Vagina (tissue), 2 donors: ENCODE measurements at places on chromosomes 1 and 21.

DNA sequence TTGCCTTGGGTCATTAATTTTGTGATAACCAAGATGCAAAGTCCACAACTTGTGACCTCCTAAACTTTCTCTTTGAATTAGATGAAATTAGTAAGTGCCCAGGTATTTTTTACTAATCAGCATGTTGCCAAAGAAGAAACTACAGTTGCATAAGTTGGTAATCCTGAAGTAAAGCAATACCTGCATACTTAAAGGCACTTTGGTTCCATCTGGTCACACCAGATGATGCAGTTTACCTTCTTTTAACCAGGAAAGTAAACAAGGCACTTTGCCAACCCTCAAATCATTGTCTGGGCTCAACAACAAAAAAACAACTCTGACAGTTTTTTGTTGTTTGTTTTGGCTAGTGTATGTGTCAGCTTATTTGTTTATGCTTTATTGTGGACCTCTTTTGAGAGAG is 55.5 kb upstream of the DYNLT5 start:
- no peak for DNase-seq

DNA sequence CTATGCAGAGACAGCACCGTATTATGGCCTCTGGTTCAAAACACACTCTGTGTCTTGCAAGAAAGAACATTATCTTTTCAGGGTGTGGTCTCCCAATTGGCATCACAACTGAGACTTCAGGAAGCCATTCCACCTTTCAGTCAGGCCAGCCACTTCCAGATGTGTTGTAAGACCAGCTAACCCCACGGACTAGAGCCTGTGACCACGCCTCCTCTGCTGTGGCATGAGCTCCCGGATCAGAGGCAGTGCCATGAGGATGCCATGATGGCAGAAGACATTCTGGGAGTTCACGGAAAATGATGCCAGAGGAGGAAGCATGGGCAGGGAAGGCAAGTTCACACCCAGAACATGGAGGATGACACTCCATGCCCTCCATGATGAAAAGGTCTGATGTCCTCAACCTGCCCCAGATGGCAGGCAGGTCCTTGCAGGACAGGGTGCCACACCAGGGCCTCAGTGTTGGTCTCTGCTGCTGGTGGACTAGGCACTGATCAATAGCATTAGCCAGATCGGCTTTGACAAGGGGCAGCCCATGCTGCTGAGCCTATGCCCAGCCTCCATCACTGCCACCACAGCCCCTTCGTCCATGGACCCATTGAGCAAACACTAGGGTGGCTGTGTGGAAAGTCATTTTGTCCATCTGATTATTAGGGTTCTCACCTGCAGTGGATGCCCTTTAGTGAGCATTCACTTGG is 341.6 kb downstream of the MATN1 start:
- DNase-seq, result no peak

- DNase-seq, result no peak
Measured at GRCh38 chr1:156951371-156951770, 30.9 kb downstream of the LRRC71 start.

DNA sequence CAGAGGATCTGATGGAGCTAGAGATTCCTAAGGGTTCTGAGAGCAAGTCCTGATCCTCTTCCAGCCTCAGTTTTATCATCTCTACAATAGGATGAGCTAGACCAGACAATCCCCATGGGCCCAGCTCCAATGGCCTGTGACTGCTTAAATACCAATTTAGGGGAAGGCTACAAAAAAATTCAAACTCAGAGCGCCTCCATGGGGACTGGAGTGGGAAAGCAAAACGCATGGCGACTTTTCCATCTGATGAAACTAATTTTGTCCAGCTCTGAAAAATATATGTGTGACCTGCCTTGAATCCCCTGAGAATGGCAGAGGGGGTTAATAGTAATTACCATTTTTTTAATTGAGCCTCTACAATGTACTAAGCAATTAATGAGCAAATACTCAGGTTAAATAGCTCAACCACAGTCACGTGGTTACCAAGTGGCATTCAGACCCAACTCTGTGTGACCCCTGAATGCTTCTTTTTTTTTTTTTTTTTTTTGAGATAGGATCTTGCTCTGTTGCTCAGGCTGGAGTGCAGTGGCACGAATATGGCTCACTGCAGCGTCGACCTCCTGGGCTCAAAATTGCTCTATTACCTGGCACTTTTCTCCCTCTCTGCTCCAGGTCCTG is 8.4 kb downstream of the EXTL1 start:
- no peak for DNase-seq

DNA sequence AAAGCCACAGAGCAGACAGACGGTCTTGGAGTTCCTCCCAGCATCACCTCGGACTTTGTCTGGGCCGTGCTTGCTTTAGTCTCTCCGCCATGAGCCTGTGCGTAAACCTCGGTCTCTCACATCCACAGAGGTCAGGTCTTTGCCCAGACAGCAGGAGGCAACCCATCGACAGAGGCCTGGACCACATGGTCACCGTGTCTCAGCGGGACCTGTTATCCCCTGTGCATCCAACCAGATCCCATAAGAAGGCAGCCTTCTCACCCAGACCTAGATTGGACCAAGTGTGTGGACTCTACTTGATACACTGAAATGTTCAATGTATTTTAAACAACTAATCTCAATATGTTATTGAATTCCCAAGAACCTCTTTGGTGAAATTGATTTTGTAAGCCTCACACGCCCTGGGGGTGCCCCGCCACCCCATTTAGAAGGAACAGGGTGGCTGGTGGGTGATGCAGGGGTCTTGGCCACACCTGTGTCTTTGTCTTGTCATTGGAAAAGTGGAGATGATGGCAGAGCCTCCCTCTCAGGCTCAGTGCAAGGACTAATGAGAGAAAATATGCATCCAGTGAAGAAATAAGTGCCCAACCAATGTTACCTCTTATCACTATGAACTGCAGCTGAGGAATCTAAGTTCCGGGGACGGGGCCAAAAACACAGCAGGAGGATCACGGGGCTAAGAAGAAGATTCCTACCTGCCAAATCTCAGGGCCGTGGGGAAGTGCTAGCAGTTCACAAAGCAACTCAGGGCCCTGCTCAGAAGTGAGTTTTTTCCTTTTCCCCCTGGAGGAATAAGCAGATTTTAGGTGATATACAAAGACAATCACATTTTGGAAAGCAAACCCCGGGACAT is 101.6 kb upstream of the BACE2 start:
- peak; percentile 34 for DNase-seq

DNA sequence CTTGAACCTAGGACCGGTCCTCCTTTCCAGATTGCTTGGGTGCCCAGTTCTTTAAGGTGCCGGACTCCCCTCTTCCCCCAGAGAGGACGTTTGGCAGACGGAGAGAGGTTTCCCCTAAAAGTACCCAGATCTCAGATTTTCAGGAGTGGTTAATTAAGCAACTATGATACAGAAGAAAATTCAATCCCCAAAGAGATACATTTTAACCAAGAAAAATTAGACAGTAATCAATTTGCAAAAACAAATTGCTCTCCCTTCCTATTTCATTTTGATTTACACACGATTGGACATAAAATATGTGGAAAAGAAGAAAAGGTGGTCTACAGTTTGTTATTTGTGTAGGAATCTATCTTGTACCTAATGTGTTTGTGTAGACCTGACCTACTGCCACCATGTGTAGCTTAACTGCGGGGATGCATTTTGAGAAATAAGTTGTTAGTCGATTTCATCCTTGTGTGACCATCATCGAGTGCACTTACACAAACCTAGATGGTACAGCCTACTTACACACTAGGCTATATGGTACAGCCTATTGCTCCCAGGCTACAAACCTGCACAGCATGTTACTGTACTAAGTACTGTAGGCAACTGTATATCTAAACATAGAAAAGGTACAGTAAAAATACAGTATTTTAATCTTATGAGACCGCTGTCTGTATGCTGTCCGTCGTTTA is 755 bp downstream of the RPAP2 start:
- no peak for DNase-seq

DNA sequence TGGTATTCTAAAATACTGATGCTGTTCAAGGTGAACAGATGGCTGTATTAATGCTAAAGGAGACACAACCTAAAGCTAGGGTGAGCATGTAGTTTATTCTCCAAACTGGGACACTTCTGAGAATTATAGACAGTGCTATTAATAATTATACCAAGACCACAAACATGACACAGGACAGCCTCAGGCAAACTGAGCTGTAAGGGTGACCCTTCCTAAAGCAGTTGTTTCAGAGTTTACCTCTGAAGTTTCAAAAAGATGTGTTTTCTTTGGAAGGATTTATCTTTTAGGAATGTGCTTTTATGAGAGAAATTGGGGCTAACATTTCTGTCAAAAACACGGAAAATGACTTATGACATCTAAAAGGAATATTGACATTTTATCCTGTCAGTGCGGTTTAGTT is 68.8 kb downstream of the RPS6KC1 start:
- no peak for DNase-seq
